ENCODE measurements at places on chromosomes 4 and X.

- DNase-seq = no peak
Measured at GRCh38 chr4:149370785-149371420, 444.7 kb downstream of the IQCM start.

GRCh38 chr4:25000639-25001038 is 30.1 kb downstream of the LGI2 start:
- no peak for DNase-seq

DNA sequence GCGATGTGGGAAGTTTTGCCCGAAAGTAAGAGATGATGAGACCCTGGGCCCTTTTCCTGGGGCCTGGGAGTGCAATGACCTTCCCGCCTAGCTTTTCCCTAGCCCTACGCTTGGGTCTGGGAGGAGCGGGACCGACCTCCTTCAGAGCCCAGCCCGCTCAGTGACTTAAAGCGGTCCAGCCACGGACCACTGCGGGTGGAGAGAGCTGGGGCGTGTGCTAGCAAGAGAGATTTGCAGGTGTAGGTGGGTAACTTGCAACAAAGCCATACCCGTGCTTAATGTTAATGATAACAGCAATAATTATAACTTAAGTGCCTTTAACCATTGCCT is 503 bp upstream of the PDE5A start:
- no peak for DNase-seq

GRCh38 chrX:9137152-9137551 is 103.2 kb upstream of the FAM9B start:
- DNase-seq = no peak

GRCh38 chrX:118016422-118016821 is 100.2 kb downstream of the KLHL13 start:
- DNase-seq = no peak

- no peak for DNase-seq
Measured at GRCh38 chr4:114527637-114528036, 71.0 kb upstream of the UGT8 start.
